Substantia nigra (tissue), 51 donors: ENCODE measurements at places on chromosomes 3 and 15.

DNA sequence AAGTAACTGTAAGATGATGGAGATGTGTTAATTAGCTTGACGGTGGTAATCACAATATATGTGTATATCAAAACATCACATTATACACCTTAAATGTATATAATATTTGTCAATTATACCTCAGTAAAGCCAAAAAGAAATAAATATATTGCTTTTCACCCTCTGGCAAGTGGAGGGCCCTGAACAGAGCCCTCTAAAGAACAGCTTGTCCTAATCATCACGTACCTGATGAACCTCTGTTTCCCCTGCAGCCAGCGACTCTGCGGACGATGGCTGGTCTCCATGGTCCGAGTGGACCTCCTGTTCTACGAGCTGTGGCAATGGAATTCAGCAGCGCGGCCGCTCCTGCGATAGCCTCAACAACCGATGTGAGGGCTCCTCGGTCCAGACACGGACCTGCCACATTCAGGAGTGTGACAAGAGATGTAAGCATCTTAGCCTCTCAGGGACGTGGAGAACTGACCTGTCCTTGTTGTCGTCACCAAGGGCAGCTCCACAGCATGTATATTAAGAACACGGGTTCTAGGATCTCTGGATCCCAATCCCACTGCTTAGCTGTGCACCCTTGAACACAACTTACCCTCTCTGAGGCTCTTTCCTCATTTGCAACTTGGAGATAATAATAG lies 6.3 kb downstream of the THBS1 start:
- DNase-seq: no peak

DNA sequence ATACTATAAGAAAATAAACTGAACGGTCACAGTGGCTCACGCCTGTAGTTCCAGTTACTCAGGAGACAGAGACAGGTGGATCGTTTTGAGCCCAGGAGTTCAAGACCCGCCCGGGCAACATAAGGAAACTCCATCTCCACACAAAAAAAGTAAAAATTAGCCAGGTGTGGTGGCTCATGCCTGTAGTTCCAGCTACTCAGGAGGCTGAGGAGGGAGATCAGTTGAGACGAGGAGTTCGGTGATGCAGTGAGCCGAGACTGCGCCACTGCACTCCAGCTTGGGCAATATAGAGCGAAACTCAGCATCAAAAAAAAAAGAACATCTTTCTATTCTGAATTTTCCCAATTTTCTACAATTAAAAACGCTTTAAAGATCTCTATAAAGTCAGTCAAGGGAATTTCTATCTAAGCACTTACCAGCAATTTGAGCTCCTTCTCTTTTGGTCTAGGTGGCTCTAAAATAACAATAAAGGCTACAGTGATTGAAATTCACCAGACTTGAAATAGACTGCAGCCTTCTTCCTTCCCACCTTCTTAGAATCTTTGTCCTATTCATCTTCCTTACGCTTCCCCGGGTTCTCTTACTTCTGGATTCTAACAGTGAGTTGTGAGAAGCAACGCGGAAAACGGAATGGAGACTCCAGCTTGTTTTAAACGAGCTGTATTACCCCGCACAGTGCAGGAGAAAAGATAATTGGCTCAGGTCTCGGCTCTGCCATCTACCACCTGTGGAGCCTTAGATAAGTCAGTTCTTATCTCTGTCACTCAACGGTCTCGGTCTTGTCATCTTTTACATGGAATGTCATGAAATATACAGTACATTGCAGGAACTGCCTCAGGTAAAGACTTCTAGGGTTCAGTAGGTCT lies 812 bp upstream of the SEC62 start:
- DNase-seq: no peak

DNA sequence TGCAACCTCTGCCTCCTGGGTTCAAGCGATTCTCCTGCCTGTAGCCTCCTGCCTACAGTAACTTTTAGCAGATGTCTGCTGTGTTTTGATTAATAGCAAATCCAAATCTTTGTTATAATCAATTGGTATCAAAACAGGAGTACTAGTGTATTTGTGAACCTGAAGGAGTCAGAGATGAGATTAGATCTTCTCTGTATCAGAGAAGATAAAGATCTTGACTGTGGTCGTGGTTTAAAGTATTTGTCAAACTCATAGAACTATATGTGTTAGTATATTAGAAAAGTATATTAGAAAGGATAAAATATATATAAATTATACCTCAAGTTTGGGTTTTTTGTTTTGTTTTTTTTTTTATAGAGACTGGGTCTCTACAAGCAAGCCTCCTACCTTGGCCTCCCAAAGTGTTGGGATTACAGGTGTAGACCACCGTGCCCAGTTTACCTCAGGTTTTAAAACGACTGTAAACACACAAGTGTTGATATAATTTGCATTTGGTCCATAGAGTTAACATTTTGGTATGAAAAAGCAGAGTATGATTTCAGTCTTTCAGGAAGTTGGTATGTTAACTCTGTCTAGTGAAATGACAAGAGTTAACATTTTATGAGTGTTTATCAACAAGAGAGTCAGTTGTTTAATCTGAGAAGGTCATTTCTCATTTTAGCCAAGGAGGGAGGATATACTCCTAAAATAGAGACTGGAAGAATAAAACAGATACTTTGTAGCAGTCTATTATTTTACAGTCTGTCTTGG lies 18.3 kb downstream of the RTF1 start:
- DNase-seq: no peak

- DNase-seq: no peak
Measured at GRCh38 chr3:184241447-184242296, 7.1 kb downstream of the ALG3 start.

GRCh38 chr3:100047455-100048141 lies 66.7 kb downstream of the FILIP1L start:
- no peak for DNase-seq

DNA sequence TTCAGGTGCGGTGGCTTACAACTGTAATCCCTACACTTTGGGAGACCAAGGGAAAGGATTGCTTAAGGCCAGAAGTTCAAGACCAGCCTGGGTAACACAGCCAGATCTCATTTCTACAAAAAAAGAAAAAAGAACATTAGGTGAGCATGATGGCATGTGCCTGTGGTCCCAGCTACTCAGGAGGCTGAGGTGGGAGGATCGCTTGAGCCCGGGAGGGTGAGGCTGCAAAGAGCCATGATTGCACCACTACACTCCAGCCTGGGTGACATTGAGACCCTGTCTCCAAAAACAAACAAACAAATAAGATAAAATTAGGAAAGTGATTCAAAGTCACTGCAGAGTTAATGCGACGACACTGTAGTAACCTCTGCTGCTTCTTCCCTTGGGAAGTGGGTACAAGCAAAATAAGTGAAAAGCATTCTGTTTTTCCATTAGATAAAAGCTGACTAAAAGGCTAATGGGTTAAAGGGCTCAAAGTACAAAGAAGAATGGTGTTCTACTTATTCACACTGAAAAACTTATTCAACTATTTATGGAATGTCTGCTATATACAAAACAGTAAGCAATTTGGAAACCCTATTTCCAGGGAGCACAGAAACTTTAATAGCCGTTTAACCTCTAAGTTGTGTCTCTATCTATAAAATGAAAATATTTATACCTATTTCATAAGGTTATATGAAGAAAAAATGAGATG lies 8.0 kb upstream of the RPS27L start:
- no peak for DNase-seq

- DNase-seq: no peak
Measured at GRCh38 chr3:42005401-42005800, 43.5 kb upstream of the ULK4 start.

DNA sequence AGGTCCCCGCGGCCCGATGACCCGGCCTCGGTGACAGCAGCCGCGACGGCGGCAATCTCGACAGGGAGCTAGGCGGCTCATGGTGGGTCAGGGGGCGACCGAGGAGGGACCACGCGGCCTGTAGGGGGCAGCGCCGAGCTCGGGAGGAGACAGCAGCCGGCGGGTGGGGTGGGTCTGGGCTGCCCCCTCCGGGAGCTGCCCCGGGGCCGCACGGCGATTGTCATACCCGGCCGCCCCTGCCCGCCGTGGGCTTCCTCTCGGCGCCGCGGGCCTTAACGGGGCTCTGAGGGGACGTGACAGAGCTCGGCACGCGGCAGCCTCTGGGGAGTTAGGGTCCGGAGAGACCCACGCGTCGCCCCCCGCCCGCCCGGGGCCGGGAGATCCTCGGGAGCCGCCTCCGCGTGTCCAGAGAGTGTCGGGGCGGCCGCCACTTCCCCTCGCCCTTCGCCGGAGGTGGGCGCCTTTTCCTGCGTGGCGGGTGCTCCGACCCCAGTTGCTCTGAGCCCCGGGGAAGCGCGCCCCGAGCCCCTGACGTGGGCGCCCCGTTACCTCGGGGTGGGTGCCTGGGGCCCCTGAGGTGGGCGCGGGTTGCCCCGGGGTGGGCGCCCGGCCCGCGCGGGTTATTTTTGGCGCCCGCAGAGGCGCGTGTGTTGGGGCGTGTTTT lies 539 bp upstream of the PLCL2 start:
- no peak for DNase-seq

DNA sequence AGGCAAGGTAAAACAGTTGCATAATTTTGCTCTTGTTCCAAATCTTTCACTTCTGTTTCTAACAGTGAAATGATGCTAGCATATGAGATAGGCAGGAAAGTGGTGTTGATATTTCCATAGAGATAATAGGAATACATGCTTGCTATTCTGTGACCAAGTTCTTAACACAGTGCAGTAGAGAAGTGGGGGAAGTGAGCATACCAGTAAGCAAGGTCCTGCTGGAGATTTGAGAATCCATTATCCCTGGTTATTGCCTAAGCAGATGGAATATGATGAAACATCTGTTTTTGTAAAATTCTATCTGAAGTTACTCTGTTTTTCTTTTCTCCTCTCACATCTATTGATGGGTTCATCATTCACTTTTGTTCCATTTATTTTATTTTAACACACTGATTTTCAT lies 28.7 kb downstream of the USP8 start:
- no peak for DNase-seq

DNA sequence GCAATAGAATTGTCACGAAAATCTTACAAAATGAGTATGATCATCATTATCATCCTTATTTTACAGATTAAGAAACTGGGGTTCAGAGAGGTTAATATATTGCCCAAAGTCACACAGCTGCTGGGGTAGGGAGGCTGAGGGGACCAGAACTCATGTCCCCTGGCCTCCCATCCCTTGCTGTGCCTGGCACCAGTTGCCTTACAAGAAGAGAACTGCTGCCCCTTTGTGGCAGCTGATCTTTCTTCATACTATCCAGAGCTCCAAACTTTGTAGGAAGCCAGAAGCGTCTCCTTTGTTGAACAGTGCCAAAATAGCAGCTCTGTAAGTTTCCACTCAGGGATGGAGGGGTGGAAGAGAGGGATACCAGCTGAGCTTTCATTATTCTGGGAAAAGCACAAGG lies 236.8 kb upstream of the TBC1D5 start:
- no peak for DNase-seq

DNA sequence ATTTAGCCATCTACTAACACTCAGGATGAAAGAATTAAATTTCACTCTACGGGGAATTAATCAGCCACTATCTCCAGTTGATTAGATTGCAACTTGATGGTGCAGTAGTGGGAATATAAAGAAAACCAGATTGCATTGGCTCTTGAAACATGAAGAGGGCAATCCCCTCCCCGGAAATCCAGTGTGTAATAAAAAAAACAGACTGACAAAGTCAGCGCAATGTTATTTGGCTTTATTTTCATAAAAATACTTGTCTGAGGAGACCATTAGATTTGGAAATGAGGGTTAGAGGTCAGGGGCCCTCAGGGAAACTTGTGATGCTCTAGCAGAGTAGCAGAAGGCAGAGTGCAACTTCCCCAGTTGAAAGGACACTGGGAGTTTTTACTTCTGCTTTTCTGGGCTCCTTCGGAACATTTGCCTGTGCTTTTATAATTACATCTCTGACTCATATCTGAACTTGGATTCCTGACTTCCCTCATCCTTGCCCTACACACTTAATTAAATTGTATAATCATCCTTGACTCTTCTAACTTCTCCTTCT lies 326.8 kb downstream of the TUSC7 start:
- no peak for DNase-seq

- no peak for DNase-seq
Measured at GRCh38 chr3:122890720-122891220, 95.9 kb downstream of the SLC49A4 start.

GRCh38 chr3:188241072-188241471 lies 87.1 kb downstream of the LPP start:
- DNase-seq: no peak

DNA sequence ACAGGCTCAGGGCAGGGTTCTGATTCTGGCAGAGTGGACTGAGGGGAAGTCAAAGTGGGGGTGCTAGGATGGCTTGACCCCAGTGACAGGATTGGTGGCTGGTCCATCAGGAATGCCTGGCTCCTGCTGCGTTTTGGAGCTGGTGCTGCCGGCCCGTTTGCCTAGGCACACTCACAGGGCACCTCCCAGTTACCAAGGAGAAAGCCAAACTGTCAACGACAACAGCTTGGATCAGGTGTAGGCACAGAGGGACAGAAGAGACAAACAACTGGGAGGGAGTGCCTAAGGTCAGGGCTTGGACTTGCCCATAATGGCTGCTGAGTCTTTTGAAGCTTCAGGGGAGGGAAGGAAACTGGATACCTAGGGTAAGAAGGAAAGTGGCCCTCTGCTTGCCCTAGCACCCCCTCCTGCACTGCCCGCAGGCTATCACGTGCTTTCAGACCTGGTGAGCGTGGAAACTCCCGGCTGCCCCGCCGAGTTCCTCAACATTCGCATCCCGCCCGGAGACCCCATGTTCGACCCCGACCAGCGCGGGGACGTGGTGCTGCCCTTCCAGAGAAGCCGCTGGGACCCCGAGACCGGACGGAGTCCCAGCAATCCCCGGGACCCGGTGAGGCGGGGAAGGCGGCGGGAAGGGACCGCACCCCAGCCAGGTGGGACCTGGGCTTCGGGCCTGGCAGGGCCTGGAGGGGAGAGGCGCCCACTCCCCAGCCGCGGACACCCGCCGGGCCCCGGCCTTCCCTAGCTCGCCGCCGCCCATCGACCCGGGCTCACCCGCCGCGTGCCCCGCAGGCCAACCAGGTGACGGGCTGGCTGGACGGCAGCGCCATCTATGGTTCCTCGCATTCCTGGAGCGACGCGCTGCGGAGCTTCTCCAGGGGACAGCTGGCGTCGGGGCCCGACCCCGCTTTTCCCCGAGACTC lies 5.1 kb downstream of the DUOX1 start:
- DNase-seq: no peak

DNA sequence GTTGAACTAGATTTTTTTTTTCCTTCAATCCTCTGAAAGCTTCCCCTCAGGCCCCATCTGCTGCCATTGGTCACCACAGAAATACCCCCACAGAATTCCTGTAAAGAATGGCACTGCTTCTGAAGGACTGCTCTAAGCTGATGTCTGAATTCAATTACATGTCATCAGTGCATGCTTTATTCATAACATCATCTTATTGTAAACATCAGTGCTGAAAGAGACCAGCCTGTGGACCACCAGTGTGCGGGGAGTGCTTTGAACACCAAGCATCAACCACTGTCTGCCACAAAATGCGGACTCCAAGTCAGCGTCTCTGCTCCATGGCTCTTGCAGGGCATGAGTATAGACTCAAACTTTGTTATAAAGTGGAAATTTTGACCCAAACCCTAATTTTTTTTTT lies 11.6 kb downstream of the PHLDB2 start:
- no peak for DNase-seq

DNA sequence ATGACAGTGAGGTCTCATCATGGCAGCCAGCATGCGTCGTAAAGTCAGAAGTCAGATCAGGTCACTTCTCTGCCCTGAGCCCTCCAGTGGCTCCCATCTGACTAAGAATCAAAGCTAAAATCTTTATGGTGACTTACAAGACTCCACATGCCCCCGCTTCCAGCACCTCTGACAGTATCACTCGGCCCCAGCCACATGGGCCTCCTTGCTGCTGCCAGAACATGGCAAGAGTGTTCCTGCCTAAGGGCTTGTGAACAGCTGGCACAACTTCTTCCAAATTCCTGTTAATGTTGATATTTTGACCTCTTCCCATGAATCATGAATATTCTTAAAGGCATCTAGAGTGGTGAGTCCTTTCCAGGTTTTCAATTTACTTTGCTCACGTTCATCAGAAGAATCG lies 20.5 kb downstream of the POLR2M start:
- DNase-seq: no peak
